ENCODE measurements at places on chromosomes 1 and 21. TPM values are rescaled to one million over a fixed set of nuclear protein-coding genes. Genes with fewer than 3 reads are reported as not detected.

TLCD4 gene
- total RNA-seq: 0.03 TPM

PTAFR gene
- total RNA-seq: 0.99 TPM

CSMD2 gene
- not detected for total RNA-seq

PRAMEF17 gene
- total RNA-seq: not detected

AVPR1B gene
- total RNA-seq: not detected
